G401 (cell line): ENCODE measurements at places on chromosomes 4 and X. TPM values are rescaled to one million over a fixed set of nuclear protein-coding genes. Genes with fewer than 3 reads are reported as not detected.

GYPB gene
- total RNA-seq, result not detected in 2 replicates

CSAG3 gene
- total RNA-seq, result not detected in 2 replicates

CAPN6 gene
- not detected in 2 replicates for total RNA-seq

BEND4 gene
- total RNA-seq, result 0.03 and 0.12 TPM in 2 replicates

TGIF2LX gene
- not detected in 2 replicates for total RNA-seq

IL2 gene
- total RNA-seq, result not detected in 2 replicates

C4orf50 gene
- total RNA-seq, result not detected in 2 replicates

TIGD4 gene
- total RNA-seq, result 0.18 and 0.85 TPM in 2 replicates

FOXO4 gene
- 3.4 and 3.7 TPM in 2 replicates for total RNA-seq

ARAF gene
- 5.8 and 8.2 TPM in 2 replicates for total RNA-seq

TMPRSS11A gene
- total RNA-seq, result not detected in 2 replicates

GPRASP1 gene
- 0.43 and 0.44 TPM in 2 replicates for total RNA-seq

VAMP7 gene
- 39.6 and 49.6 TPM in 2 replicates for total RNA-seq

CCDC158 gene
- not detected in 2 replicates for total RNA-seq

PPBP gene
- total RNA-seq, result not detected in 2 replicates

FREM3 gene
- not detected in 2 replicates for total RNA-seq

PPEF2 gene
- not detected in 2 replicates for total RNA-seq

TBX22 gene
- total RNA-seq, result not detected in 2 replicates

ASB12 gene
- total RNA-seq, result not detected in 2 replicates

NDNF gene
- total RNA-seq, result not detected in 2 replicates

PROM1 gene
- 0.37 and 6.0 TPM in 2 replicates for total RNA-seq

VSIG1 gene
- not detected in 2 replicates for total RNA-seq

HMX1 gene
- 0.80 TPM in 1 of 2 replicates, not detected in the other for total RNA-seq

TSPAN6 gene
- 110 and 111 TPM in 2 replicates for total RNA-seq

ZAR1 gene
- total RNA-seq, result not detected in 2 replicates

TBC1D19 gene
- total RNA-seq, result 7.6 and 12.9 TPM in 2 replicates

MAPK10 gene
- 0.78 TPM in 1 of 2 replicates, not detected in the other for total RNA-seq

PPM1K gene
- total RNA-seq, result 21.2 and 21.4 TPM in 2 replicates
